CD4-positive, alpha-beta memory T cell (primary cell): ENCODE measurements at places on chromosomes 4 and X. TPM values are rescaled to one million over a fixed set of nuclear protein-coding genes. Genes with fewer than 3 reads are reported as not detected.
A peak's percentile ranks its signal among the peaks of the same experiment; 100 is the strongest.

GRCh38 chr4:26034849-26035248 is 120.8 kb downstream of the SMIM20 start:
- no peaks in the 10 kb centered on the region for H3K27me3 ChIP-seq
- DNase-seq, result no peak
- H3K4me1 ChIP-seq, result no peaks in the 10 kb centered on the region

TBC1D9 gene
- total RNA-seq, result 0.67 TPM

GRCh38 chrX:3815896-3816664 is 102.6 kb upstream of the PRKX start:
- peak; percentile 42 for DNase-seq
- H3K4me3 ChIP-seq, result peak overlapping the region; percentile 45
- no peaks in the 10 kb centered on the region for H3K27me3 ChIP-seq
- H3K36me3 ChIP-seq, result no peaks in the 10 kb centered on the region

CFP gene
- 28.4 TPM for total RNA-seq

DNA sequence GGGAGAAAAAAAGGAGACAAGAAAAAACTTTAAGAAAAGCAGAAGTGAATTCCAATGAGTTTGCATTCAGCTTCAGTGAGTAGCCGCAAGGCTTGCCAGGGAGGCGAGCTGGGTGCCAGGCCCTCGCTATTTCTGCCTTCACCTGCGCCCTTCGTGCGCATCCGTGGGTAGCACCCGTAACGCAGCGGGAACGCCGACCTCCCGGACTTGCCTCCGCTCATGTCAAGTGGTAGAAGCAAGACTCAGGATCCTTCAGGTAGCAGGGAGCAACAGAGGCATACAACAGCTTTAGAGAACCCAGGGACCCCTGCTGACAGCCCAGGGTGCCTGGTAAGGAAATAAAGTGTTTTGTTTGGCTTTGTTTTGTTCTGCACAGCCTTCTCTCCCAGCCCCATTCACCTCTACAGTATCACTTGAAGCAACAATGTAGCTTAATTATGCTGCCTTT is 140.0 kb upstream of the BCOR start:
- no peak overlapping the region for H3K4me3 ChIP-seq
- no peaks in the 10 kb centered on the region for H3K36me3 ChIP-seq
- no peak for DNase-seq
- H3K27me3 ChIP-seq, result no peaks in the 10 kb centered on the region

ASB9 gene
- total RNA-seq, result not detected

DNA sequence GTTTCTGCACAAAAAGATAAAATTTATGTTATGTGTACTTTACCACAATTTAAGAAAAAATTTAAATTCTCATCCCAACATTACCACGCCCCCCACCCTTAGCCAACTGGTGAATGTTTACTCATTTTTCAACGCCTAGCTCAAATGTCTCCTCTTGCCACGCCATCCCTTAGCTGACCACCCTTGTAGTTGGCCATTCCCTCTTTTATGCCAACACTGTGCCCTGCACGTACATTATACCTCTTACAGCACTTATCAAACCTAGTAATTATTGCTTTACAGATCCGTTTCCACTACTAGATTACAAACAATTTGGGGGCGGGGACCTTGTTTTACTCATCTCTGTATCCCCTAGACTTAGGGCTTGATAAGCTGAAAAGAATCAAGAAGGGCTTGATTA is 644 bp downstream of the ERCC6L start:
- no peaks in the 10 kb centered on the region for H3K36me3 ChIP-seq
- no peak for DNase-seq
- peaks cover 3% of the 10 kb centered on the region for H3K4me1 ChIP-seq
- no peak overlapping the region for H3K4me3 ChIP-seq
- no peaks in the 10 kb centered on the region for H3K27me3 ChIP-seq

DNA sequence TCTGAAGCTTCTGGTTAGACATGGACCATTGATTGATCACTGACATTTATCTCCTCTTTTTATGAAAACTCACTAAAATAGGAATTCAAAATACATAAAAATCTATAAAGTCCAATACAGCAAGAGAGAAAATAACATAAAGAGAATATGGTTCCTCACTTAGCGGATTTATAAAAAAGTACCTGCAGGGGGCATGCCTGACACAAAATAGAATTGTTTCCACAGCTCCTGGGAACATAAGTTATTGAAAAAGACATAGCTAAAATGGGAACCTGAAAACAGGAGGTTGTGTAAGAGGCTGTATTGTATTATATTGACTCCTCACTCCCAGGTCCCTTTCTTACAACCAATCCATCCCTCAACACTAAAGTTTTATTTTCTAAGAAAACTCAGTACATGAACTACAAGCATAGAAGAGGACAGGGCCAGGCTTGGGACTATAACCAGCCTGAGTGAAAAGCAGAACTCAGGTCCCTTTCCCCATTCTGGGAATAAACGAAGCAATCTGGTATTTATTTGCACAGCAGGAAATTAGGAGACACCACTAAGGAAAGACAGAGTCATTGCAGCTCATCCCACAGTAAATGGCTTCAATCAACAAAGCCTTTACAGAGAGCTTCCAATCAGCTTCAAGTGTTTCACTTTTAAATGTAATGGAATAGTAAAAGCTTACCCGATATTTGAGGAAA is 121.1 kb upstream of the NDST4 start:
- H3K36me3 ChIP-seq, result no peaks in the 10 kb centered on the region
- no peaks in the 10 kb centered on the region for H3K4me1 ChIP-seq
- no peak for DNase-seq
- no peak overlapping the region for H3K4me3 ChIP-seq
- H3K27ac ChIP-seq, result no peak overlapping the region

SORBS2 gene
- not detected for total RNA-seq

CSN1S1 gene
- not detected for total RNA-seq

GRCh38 chr4:180380733-180381132 is 1862.5 kb upstream of the TENM3 start:
- no peaks in the 10 kb centered on the region for H3K27me3 ChIP-seq
- DNase-seq, result no peak
- no peaks in the 10 kb centered on the region for H3K4me1 ChIP-seq
- no peak overlapping the region for H3K4me3 ChIP-seq

GRCh38 chrX:7146703-7147412 is 654 bp upstream of the STS start:
- peak; percentile 24 for DNase-seq
- H3K36me3 ChIP-seq, result no peaks in the 10 kb centered on the region

DNA sequence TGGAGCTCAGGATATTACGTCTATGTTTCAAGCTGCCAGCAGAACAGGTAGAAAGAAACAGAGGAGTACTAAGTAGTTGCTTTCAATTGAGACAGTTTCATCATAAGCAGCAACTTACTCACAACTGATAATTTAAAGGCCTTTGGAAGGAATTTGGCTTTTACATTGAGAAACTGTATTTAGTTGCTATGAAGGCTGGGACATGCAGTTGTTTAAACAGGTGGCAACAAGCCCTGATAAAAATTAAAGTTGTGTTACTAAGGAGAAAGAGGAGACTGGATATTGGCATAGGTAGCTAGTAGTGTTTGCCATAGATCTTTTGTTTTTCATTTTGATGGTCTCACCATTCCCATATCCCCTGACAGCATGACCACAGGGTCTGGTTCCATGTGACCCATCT is 18.4 kb downstream of the MID1IP1 start:
- H3K27me3 ChIP-seq, result no peaks in the 10 kb centered on the region
- no peak overlapping the region for H3K27ac ChIP-seq
- no peak for DNase-seq

- H3K27ac ChIP-seq, result no peak overlapping the region
- H3K27me3 ChIP-seq, result no peaks in the 10 kb centered on the region
- DNase-seq, result no peak
- no peak overlapping the region for H3K4me3 ChIP-seq
- H3K36me3 ChIP-seq, result peaks cover 11% of the 10 kb centered on the region
- H3K4me1 ChIP-seq, result no peaks in the 10 kb centered on the region
Observed at GRCh38 chr4:139514382-139515059, 41.5 kb downstream of the SETD7 start.

- no peak for DNase-seq
- no peaks in the 10 kb centered on the region for H3K27me3 ChIP-seq
- no peaks in the 10 kb centered on the region for H3K4me1 ChIP-seq
- H3K27ac ChIP-seq, result no peak overlapping the region
Observed at GRCh38 chr4:146110871-146111485, 64.5 kb upstream of the LSM6 start.

AFM gene
- total RNA-seq, result not detected

DNA sequence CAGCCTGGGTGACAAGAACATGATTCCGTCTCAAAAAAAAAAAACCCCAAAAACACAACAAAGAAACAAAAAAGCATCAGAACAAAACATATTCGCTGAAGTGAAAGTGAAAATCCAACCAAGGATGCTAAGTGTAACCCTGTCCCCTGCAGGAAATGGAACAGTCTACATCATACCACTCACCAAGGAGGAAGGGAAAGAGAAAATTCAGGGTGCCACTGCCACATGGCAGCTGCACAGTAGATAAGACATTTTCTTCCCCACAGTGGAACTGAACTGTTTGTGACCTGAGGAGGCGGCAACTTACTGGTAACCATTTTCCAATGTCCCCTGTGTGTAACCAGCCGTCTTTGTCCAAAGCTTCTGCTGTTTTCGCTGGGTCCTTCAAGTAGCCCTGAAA is 28.2 kb upstream of the CENPU start:
- H3K27me3 ChIP-seq, result no peaks in the 10 kb centered on the region
- peaks cover 15% of the 10 kb centered on the region for H3K4me1 ChIP-seq
- no peak overlapping the region for H3K27ac ChIP-seq
- DNase-seq, result peak; percentile 72
- peak overlapping the region; percentile 44 for H3K4me3 ChIP-seq
- H3K36me3 ChIP-seq, result peaks cover 4% of the 10 kb centered on the region

DNA sequence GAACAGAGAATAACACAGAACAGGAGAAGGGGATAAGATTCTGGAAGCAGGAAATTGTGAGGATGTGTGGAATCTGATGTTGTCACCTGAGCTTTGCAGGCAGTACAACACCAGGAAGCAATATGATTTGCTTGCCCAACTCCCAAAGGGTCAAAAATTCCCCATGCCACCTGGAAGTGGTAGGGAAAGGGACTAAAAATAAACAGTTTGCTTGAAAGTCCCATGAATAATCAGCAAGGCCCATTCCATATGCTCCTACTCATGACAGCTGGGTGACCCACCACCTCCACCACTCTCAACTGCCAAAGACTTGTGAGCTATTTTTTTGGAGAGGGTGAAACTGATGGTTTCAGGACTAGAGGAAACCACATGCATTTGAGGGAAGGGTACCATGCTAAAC is 168.4 kb downstream of the KCNIP4 start:
- no peak for DNase-seq
- H3K27ac ChIP-seq, result no peak overlapping the region
- no peaks in the 10 kb centered on the region for H3K4me1 ChIP-seq
- H3K4me3 ChIP-seq, result no peak overlapping the region

SPP1 gene
- total RNA-seq, result 15.5 TPM

NAA15 gene
- 45.8 TPM for total RNA-seq

GRCh38 chr4:42778349-42778748 is 114.2 kb upstream of the GRXCR1 start:
- H3K36me3 ChIP-seq, result no peaks in the 10 kb centered on the region
- H3K4me3 ChIP-seq, result no peak overlapping the region
- no peak overlapping the region for H3K27ac ChIP-seq
- no peaks in the 10 kb centered on the region for H3K27me3 ChIP-seq
- no peaks in the 10 kb centered on the region for H3K4me1 ChIP-seq
- no peak for DNase-seq

- no peaks in the 10 kb centered on the region for H3K36me3 ChIP-seq
- no peaks in the 10 kb centered on the region for H3K27me3 ChIP-seq
- peak; percentile 34 for DNase-seq
Observed at GRCh38 chr4:139314047-139314800, 11.9 kb upstream of the NDUFC1 start.

DNA sequence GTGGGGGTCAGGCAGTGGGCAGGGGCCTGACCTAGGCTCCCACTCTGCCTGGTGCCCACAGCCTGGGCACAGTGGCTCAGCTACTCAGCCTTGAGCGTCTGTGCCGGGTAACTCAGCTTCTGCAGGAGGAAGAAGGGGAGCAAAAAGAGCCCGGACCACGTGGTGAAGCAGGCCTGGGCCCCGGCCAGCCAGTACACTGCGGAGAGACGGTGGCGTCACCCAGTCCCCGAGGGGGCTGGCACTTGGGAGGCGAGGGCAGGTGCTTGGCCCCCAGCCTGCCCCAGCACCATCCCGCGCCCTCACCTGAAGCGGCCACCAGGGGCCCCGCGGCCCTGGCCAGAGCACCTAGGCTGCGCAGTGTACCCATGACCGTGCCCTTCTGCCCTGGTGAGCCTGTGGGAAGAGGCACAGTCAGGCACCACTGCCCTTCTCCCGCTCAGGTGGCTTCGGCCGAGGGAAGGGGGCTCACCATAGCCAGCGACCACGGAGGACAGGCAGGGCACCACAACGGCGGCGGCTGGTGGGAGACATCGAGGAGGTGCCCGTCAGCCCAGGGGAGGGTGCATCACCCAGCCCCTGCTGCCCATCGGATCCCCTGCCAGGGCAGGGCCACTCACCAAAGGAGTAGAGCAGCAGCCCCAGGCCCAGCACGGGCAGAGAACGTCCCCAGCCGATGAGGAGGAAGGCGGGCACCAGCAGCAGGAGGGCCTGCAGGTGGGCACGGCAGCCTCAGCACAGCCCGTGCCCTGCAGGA is 32.3 kb downstream of the NOP14 start:
- no peak for DNase-seq
- H3K27me3 ChIP-seq, result no peaks in the 10 kb centered on the region
- H3K4me1 ChIP-seq, result peaks cover 36% of the 10 kb centered on the region
- H3K27ac ChIP-seq, result peak overlapping the region; percentile 70
- peaks cover 46% of the 10 kb centered on the region for H3K36me3 ChIP-seq

STS gene
- total RNA-seq, result 0.64 TPM

DNA sequence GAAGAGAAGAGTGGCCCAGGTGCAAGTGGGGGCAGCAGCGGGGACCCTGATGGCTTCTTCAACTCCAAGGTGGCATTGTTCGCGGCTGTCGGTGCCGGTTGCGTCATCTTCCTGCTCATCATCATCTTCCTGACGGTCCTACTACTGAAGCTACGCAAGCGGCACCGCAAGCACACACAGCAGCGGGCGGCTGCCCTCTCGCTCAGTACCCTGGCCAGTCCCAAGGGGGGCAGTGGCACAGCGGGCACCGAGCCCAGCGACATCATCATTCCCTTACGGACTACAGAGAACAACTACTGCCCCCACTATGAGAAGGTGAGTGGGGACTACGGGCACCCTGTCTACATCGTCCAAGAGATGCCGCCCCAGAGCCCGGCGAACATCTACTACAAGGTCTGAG is 11.4 kb downstream of the EFNB1 start:
- no peaks in the 10 kb centered on the region for H3K36me3 ChIP-seq
- H3K27ac ChIP-seq, result no peak overlapping the region
- no peak for DNase-seq

NLGN4X gene
- not detected for total RNA-seq

DNA sequence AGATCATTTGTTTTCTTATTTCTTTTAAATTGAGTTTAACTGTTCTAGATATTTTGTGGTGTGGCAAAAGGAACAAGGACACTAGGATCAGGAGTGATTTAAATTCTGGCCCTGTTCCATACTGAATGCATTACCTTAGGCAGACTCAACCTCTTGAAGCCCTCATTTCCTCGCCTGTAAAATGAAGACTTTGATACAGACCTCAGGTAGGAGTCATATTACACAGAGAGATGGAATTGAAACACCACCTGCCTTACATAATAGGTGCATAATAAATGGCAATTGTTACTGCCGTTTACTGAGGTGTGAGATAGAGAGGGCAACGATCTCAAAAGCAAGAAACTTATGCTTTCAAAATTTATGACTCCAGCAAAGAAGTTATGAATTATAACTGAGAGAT is 28.2 kb upstream of the RASSF6 start:
- H3K36me3 ChIP-seq, result no peaks in the 10 kb centered on the region
- no peak for DNase-seq
- H3K27ac ChIP-seq, result no peak overlapping the region
- no peaks in the 10 kb centered on the region for H3K27me3 ChIP-seq
- no peaks in the 10 kb centered on the region for H3K4me1 ChIP-seq
